ENCODE measurements at places on chromosomes 2 and 18. TPM values are rescaled to one million over a fixed set of nuclear protein-coding genes. Genes with fewer than 3 reads are reported as not detected.

Gene TMEM169
- total RNA-seq, result 0.15 TPM

Gene REV1
- total RNA-seq, result 31.3 TPM

DNA sequence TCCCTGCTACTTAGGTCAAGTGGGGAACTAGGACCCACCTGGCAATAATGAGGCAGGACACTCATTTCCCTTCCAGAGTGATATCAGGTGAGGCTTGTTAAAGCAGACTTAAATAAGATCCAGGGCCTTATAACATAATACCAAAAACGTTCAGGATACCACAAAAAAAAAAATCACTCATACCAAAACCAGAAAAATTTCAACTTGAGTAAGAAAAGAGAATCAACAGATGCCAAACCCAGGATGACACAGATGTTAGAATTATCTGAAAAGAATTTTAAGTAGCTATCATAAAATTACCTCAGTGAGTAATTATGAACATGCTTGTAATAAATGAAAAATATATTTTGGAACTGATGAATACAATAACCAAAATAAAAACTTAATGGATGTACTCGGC lies 255.6 kb upstream of the OSR1 start:
- H3K36me3 ChIP-seq, result no peaks in the 10 kb centered on the region
- H3K4me3 ChIP-seq, result no peak overlapping the region
- H3K4me1 ChIP-seq, result no peaks in the 10 kb centered on the region
- no peak overlapping the region for H3K27ac ChIP-seq
- no peaks in the 10 kb centered on the region for H3K27me3 ChIP-seq

DNA sequence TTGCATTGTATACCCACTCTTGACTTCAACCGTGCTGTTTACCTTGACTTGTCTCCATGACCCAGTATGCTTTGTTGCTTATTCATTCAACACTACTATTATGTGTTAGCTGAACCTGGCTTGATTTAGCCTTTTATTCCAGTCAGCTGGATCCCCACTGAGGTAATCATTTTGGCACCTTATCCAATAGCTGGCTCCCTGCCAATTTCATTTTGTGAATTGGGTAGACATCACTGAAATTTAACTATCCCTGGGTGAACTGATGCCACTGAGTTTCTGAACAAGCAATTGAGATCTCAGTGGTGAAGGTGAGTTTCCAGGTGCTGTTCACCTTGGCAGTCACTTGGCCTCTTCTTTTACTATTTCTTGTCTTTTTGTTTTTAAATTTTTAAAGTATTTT lies 584.3 kb downstream of the ADCYAP1 start:
- H3K36me3 ChIP-seq, result no peaks in the 10 kb centered on the region
- no peak for DNase-seq
- H3K4me3 ChIP-seq, result no peak overlapping the region
- no peaks in the 10 kb centered on the region for H3K4me1 ChIP-seq
- H3K27ac ChIP-seq, result no peak overlapping the region

DNA sequence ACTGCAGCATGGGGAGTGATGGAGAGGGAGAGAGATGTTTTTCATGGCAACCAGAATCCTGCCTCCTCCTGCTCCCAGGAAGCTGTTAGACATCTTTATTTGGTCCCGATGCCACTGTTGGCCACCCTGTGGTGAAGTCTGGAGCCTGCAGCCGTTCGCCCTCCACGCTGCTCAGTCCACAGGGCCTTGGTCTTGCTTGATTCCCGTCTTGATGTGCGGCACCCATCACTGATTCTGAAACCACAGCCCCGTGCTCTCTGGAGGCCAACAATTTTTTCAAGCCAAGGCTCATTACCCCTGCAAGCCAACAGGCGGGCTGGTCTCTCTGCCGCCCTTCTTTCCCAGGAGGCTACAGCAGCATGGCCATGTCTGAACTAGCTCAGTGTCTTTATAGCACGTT lies 24.5 kb downstream of the SIGLEC15 start:
- no peak for DNase-seq
- no peak overlapping the region for H3K4me3 ChIP-seq
- no peak overlapping the region for H3K27ac ChIP-seq
- H3K4me1 ChIP-seq, result peaks cover 8% of the 10 kb centered on the region

- no peak for DNase-seq
- H3K27ac ChIP-seq, result no peak overlapping the region
- no peaks in the 10 kb centered on the region for H3K36me3 ChIP-seq
- no peaks in the 10 kb centered on the region for H3K4me1 ChIP-seq
- H3K4me3 ChIP-seq, result no peak overlapping the region
Observed at GRCh38 chr2:102171946-102172345, 14.9 kb upstream of the IL1RL2 start.

DNA sequence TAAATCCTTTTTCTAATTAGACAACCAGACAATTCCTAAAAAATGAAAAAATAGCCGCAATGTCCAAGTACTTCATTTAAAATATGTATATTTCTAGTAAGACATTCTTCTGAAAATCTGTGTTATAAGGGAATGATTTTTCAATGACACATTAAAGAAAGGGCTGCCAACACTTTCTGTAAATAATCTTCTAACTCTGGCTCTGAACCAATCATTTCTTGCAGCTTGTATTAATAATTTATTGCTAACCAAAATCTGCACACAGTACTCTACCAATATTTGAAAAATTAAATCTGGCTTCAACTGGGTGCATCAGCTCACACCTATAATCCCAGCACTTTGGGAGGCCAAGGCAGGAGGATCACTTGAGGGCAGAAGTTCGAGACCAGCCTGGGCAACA lies 8.3 kb downstream of the NFU1 start:
- H3K27me3 ChIP-seq, result no peaks in the 10 kb centered on the region
- DNase-seq, result no peak
- no peak overlapping the region for H3K27ac ChIP-seq
- H3K4me3 ChIP-seq, result no peak overlapping the region
- no peaks in the 10 kb centered on the region for H3K4me1 ChIP-seq

All from heart right ventricle (tissue), 16 donors.